Activated T-helper 17 cell treated with anti-CD3 and anti-CD28 coated beads, Interleukin-2, amount 50 U/mL, for 72 hours (primary cell): ENCODE measurements at places on chromosomes 5 and 9. TPM values are rescaled to one million over a fixed set of nuclear protein-coding genes. Genes with fewer than 3 reads are reported as not detected.

- ATAC-seq, result no peak
Observed at GRCh38 chr9:89751079-89751825, 146.4 kb downstream of the GADD45G start.

GRCh38 chr5:116306846-116307245 is 222.0 kb downstream of the COMMD10 start:
- ATAC-seq, result no peak

GRCh38 chr5:6082685-6083084 is 295.7 kb downstream of the MED10 start:
- no peak for ATAC-seq

DNA sequence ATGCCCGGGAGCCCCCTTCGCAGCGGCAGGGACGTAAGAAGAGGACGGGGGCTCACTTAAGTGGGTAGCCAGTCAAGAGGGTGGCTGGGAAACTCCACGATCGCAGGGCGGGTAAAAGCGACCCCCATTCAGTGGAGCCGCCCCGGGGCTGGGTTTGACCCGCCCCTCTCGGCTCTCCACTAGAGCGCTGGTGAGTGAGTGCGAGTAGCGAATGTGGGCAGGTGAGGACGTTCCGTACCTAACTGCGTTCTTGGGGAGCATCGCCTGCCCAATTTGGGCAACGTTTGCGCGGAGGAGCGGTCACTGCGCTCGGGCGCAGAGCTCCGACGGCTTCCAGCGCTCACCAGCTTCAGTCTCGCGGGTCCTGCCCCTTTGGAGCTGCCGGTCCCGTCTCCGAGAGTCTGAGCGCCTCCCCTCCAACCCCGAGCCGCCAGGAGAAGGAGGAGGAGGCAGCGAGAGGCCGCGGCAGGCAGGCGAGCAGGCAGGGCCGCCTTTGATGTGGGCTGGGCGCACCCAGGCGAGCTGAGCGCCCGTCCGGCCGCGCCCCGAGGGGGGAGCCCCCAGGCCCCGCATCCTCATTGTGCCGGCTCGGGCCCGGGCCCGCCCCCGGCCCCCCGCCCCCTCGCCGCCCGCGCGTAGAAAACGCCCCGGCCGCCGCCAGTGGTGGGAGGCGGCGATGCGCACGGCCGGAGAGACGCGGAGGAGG is at the start of gene FGF18:
FGF18 (plus strand) TSS at position 666 of the 706 bp plus-strand sequence. CDS start 553 bp downstream, outside the sequence.
- ATAC-seq, result peak; percentile 45

Gene SH3GL2
- total RNA-seq, result not detected

- no peak for ATAC-seq
Observed at GRCh38 chr5:418162-419121, 24.5 kb upstream of the EXOC3 start.

Gene PITX1
- not detected for total RNA-seq

- ATAC-seq, result peak; percentile 99
Observed at GRCh38 chr9:91131433-91131839, 230.3 kb downstream of the AUH start.

GRCh38 chr9:82991671-82992070 is 71.3 kb downstream of the RASEF start:
- ATAC-seq, result no peak

Gene TPPP
- total RNA-seq, result 0.19 TPM

Gene EXD3
- 10.0 TPM for total RNA-seq

DNA sequence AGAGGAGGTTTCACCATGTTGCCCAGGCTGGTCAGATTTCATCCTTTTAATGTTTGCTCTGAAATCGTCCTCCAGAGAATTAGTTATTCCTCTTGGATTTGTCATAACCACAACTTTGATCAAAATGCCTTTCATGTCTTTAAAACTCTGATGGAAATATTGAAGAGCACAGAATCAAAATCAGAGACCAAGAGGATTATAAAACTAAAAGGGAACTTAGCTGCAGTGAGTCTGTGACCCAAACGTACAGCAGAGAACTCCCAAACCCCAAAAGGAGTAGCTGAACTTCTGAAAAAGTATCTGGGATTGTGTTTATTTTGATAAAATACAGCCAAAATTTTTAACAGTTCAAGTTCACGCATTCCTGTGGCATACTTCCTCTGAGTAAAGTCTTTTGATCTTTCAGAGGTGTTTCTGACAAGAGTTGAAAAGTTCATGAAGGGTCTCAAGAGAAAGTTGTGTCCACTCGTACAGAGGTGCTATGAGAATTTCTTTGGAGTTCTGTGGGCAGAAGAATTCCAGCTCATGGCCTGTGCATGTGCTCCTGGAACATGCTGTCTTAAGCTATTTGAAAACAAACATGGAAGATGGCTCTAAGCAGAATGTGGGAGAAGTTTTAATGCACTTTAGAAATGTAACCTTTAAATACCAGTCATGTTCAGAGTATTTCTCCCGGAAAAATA is 124.0 kb downstream of the ESM1 start:
- no peak for ATAC-seq
